HFFc6 (cell line): ENCODE measurements at places on chromosomes 7 and 10.

DNA sequence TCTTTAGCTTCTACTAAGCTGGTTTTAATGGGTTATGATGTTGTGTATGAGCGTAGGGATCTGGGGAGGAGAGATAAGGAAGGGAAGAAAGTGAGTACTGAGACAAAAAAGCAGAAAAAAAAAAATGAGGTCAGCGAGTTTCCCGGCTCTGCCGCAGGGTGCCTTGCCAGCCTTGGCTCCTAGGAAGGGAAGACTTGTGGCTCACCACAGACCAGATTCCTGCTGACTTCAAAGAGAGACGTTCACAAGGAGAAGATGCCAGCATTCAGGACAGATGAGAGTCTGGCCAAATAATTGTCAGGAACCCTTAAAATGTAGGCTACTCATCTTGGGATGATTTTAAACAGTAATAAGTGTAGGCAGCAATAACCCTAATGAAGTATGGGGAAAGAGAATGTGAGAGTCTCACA is 11.4 kb upstream of the FAS start:
- H3K36me3 ChIP-seq: peaks cover 15% of the 10 kb centered on the region; the same call in 1 of the 2 replicates
- peak overlapping the region; percentile 76 for H3K27ac ChIP-seq
- peaks cover 70% of the 10 kb centered on the region for H3K4me1 ChIP-seq
- no peaks in the 10 kb centered on the region; the same call in 1 of the 2 replicates for H3K27me3 ChIP-seq
- peak overlapping the region; percentile 14 for H3K4me3 ChIP-seq

DNA sequence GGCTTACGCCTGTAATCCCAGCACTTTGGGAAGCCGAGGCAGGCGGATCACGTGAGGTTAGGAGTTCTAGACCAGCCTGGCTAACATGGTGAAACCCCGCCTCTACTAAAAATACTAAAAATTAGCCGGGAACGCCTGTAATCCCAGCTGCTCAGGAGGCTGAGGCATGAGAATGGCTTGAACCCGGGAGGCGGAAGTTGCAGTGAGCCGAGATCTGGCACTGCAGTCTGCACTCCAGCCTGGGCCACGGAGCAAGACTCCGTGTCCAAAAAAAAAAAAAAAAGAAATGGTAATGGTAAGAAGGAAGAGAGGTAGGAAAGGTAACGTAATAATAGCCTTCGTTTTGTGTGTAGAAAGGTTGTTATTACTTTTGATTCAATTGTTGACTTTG is 1.2 kb downstream of the HSPA14 start:
- peak overlapping the region; percentile 91 for H3K4me3 ChIP-seq
- no peaks in the 10 kb centered on the region for H3K27me3 ChIP-seq
- no peak for DNase-seq
- peaks cover 15% of the 10 kb centered on the region for H3K36me3 ChIP-seq

- H3K27ac ChIP-seq: no peak overlapping the region
- H3K27me3 ChIP-seq: no peaks in the 10 kb centered on the region
- peaks cover 6% of the 10 kb centered on the region; the same call in 1 of the 2 replicates for H3K36me3 ChIP-seq
Observed at GRCh38 chr7:57789130-57789529, 339.2 kb downstream of the ZNF716 start.

DNA sequence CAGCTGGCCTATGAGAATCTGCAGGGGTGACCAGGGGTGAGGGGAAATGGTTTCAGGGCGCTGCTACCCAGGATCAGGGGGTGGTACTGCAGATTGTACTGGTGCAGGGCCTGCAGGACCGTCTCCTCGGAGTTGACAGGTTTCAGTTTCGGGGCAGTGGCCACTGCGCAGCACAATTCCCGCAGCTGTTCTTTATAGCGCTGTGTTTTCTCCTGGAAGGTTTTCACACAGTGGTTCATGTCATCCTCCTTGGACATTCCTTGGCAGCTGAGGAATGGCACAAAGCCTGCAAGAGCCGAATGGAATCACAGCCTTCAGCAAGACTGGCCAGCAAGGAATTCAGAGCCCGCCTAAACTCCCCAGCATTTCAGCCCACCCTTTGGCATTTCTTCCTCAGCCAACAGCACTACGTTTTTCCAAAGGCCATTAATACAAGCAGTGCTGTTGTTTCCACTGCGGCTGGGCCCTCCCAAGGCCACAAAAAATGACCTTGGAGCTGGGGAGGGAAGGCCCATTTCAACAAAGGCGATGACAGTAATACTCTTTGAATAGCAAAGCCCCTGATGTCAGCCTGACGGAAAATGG is 44.9 kb downstream of the PNLIPRP2 start:
- no peak overlapping the region for H3K4me3 ChIP-seq
- H3K36me3 ChIP-seq: no peaks in the 10 kb centered on the region
- DNase-seq: no peak
- no peak overlapping the region for H3K27ac ChIP-seq
- H3K4me1 ChIP-seq: peaks cover 17% of the 10 kb centered on the region

GRCh38 chr10:15853800-15854199 is 6.5 kb downstream of the MINDY3 start:
- no peak overlapping the region for H3K4me3 ChIP-seq
- H3K27ac ChIP-seq: no peak overlapping the region
- H3K27me3 ChIP-seq: no peaks in the 10 kb centered on the region; the same call in 1 of the 2 replicates
- H3K4me1 ChIP-seq: peaks cover 41% of the 10 kb centered on the region
- H3K36me3 ChIP-seq: peaks cover 24% of the 10 kb centered on the region
- no peak for DNase-seq
